ENCODE measurements at places on chromosomes 13 and 19. TPM values are rescaled to one million over a fixed set of nuclear protein-coding genes. Genes with fewer than 3 reads are reported as not detected.

C19orf85 gene
- not detected for total RNA-seq

PODNL1 gene
- total RNA-seq = not detected

ANGPTL8 gene
- not detected for total RNA-seq

LRRC25 gene
- not detected for total RNA-seq

ADM5 gene
- 7.2 TPM for total RNA-seq

TMEM221 gene
- not detected for total RNA-seq

PRPF31 gene
- total RNA-seq = 94.2 TPM

DNA sequence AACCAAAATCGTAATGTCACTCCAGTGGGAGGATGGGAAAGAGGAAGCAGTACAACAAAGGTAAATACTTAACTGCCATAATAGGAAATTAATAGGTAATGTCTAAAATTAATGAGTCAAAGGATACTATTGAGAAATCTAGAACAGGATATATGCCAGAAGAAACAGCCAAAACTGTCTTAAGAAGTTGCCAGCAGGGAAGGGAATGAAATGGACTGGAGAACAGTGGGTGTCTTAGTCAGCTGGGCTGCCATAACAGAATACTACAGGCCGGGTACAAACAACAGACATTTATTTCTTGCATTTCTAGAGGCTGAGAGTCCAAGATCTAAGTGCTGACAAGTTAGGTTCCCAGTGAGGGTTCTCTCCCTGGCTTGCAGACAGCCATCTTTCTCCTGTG is 40.3 kb upstream of the IPO5 start:
- H3K36me3 ChIP-seq = no peaks in the 10 kb centered on the region
- no peak overlapping the region for H3K27ac ChIP-seq
- DNase-seq = no peak
- H3K4me1 ChIP-seq = no peaks in the 10 kb centered on the region
- H3K27me3 ChIP-seq = no peaks in the 10 kb centered on the region
- no peak overlapping the region for H3K4me3 ChIP-seq

DNA sequence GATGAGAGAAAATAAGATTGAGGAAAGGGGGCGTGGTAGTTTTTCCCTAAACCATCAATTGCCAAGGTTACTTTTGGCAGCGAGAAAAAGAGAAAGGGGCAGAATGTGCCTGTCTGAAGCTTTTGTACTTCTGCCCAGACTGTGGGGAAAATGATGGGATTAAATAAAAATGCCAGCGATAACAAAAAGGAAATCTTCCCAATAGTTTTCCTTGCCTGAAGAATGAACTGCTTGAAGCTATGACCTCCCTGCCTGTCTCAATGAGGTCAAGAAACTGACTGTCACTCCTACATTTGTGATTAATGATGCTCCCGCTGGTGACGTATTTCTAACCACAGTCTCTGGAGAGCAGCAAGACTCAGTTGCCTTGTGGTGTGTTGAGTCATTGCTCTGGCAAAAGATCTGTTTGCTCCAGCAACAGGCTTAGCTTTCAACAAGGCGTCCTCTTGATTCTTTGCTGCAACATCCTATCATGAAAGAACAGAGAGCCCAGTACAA is 1051.5 kb downstream of the DIAPH3 start:
- H3K36me3 ChIP-seq = no peaks in the 10 kb centered on the region
- H3K27me3 ChIP-seq = no peaks in the 10 kb centered on the region
- DNase-seq = no peak
- H3K27ac ChIP-seq = no peak overlapping the region
- no peak overlapping the region for H3K4me3 ChIP-seq

DNA sequence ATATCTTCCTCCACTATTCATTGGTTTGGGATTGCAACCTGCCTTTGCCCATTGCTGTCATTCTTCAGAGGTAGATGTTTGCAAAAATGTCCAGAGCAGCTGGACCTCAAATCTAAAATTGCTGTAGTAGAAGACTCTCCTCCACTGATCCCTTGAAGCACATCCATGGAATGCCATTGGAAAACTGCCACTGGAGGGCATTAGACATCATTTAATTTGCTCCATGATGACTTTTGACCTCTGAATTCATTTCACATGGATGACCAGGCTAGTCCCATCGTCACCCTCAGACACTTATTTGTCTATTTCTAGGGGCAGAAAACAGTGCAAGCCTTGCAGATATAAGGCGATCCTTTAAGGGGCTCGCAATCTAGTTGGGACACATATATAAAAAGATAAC is 33.9 kb upstream of the FLT1 start:
- no peaks in the 10 kb centered on the region for H3K36me3 ChIP-seq
- peaks cover 24% of the 10 kb centered on the region for H3K27me3 ChIP-seq
- peaks cover 6% of the 10 kb centered on the region for H3K4me1 ChIP-seq
- H3K4me3 ChIP-seq = no peak overlapping the region

GRCh38 chr13:54676526-54677113 is 1648.0 kb downstream of the OLFM4 start:
- no peak for DNase-seq
- no peaks in the 10 kb centered on the region for H3K4me1 ChIP-seq
- no peak overlapping the region for H3K4me3 ChIP-seq
- H3K27ac ChIP-seq = no peak overlapping the region

- no peak overlapping the region for H3K4me3 ChIP-seq
- H3K27me3 ChIP-seq = no peaks in the 10 kb centered on the region
- H3K36me3 ChIP-seq = no peaks in the 10 kb centered on the region
- no peak for DNase-seq
- peaks cover 2% of the 10 kb centered on the region for H3K4me1 ChIP-seq
These were observed 73.9 kb downstream of the TEX29 start for GRCh38 chr13:111394211-111394922.

GRCh38 chr19:31351056-31351854 is 2.0 kb upstream of the TSHZ3 start:
- H3K27ac ChIP-seq = peak overlapping the region; percentile 14
- peak overlapping the region; percentile 96 for H3K4me3 ChIP-seq
- no peak for DNase-seq
- H3K36me3 ChIP-seq = peaks cover 5% of the 10 kb centered on the region
- peaks cover 20% of the 10 kb centered on the region for H3K4me1 ChIP-seq

DNA sequence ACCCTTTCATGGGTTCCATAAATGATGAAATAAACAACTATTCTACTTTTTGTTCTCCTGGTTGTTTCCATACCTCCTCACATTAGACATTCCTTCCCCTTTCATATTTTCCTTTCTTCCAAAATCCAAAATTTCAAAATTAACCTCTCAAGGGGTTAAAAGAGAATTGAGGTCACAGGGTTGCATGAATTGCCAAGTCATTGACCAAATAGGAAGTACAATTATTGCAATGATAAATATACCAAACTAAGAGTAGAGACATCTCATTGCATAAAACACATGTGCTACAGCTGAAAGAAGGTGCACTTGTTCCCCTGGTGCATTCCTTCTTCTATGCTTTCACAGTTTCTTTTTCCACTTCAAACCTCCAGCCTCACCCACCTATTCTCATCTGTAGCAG is 136.1 kb downstream of the KCTD12 start:
- no peak for DNase-seq
- peaks cover 3% of the 10 kb centered on the region for H3K4me1 ChIP-seq
- no peak overlapping the region for H3K4me3 ChIP-seq
- peaks cover 1% of the 10 kb centered on the region for H3K27me3 ChIP-seq
- no peak overlapping the region for H3K27ac ChIP-seq

GRCh38 chr13:95745752-95746151 is 68.8 kb downstream of the DNAJC3 start:
- H3K4me3 ChIP-seq = no peak overlapping the region
- H3K27me3 ChIP-seq = no peaks in the 10 kb centered on the region
- H3K4me1 ChIP-seq = peaks cover 2% of the 10 kb centered on the region
- no peak for DNase-seq

DNA sequence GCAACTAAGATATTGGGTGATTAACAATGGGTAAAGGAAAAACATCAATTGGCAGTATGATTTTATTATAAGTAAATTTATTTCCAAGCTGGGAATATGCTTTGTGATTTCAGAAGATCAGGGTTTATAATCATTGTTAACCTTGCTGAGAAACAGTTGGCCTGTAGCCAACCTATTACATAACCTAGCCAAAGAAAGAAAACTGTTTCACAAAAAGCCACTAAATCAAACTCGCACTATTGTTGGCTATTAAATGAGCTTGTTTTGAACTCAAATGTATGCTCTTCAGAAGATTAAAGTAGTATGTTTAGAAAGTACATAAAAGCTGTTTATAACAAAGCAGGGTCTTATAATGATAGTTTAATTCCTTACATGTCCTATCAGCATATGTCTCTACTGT is 151.7 kb downstream of the LHFPL6 start:
- no peak for DNase-seq
- no peaks in the 10 kb centered on the region for H3K4me1 ChIP-seq
- peaks cover 8% of the 10 kb centered on the region for H3K27me3 ChIP-seq
- no peaks in the 10 kb centered on the region for H3K36me3 ChIP-seq

DNA sequence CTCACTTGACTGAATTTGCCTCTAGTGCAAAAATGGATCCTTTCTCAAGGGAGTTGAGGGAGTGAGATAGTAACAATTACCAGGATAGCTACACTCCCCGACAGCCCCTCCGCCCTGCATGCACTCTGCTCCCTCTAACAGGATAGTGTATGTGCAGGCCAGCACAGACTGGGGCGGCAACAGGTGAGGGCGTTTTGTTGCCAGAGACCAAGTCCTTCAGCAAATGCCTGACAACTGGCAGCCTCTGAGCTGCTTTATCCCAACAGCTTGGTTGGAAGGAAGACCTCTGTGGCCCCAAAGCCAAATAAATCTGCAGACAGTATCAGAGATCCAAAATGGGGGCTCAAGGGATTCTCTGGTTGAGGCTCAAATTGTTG is 86.6 kb downstream of the SLC7A1 start:
- peaks cover 7% of the 10 kb centered on the region for H3K4me1 ChIP-seq
- H3K27me3 ChIP-seq = no peaks in the 10 kb centered on the region
- no peak for DNase-seq

- peak within 1 kb of the TSS; percentile 90 for H3K4me3 ChIP-seq
- H3K27ac ChIP-seq = peak within 1 kb of the TSS; percentile 95
- DNase-seq = peak; percentile 63
- peaks cover 6% of the 10 kb centered on the region for H3K36me3 ChIP-seq
- H3K4me1 ChIP-seq = peaks cover 41% of the 10 kb centered on the region
- no peaks in the 10 kb centered on the region for H3K27me3 ChIP-seq
These were observed at the start of gene CEACAM1 for GRCh38 chr19:42528354-42529247. Gene CEACAM1, minus strand, starts transcription at chr19:42528481. Its CDS starts 107 bp downstream, at chr19:42528374.

DNA sequence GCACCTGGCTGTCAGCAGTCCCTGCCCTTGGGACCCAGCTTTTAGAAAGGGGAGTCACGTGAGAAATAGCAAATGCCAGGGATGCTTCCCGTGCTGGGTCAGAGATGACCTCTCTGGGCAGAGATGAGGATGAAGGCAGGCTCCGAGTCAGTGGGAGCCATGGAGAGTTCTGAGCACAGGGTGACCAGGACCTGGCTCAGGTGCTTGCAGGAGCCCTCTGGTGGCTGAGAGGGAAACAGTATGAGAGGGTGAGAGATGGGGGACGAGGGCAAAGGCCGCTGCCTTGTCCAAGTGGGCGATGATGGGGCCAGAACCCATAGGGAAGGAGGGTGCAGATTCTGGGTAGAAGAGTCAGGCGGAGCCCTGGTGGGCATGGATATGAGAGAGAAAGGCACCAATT is 15.8 kb downstream of the TMED1 start:
- no peak for DNase-seq
- H3K27ac ChIP-seq = peak overlapping the region; percentile 6
- H3K27me3 ChIP-seq = no peaks in the 10 kb centered on the region
- peaks cover 56% of the 10 kb centered on the region for H3K36me3 ChIP-seq
- H3K4me3 ChIP-seq = no peak overlapping the region

DNA sequence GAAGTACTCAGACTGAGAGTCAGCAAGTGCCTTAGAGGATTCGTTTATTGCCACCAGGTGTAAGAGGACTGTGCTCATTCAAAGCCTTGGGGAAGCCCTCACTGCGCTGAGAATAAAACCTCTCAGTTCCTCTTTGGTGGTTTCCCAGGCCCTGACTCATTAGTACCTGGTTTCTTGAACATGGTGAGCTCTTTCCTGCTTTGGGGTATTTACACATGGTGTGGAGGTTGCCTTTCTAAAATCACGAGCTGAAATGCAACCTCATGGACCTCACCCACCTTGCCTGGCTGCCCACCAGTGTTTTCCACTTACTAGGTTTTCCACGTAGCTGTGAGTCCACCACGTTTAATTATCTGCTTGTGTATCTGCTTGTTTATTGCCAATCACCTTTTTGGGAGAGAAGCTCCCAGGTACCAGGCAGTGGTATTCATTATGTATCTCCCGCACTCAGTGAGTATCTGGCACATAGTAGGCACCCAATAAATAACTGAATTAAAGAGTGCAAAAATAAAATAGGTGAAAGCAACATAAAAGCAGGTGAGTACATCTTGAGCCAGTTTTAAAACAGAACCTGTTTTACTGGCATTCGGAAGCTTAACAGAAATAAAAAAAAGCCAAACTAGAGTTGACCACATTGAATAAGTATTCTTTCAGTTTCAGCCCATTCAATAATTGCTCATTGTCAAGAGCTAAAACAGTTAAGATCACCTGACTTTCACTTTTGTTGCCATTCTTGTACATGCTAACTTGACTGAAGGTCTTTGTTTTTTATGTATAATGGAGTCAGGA is 533.0 kb downstream of the MYO16 start:
- H3K4me3 ChIP-seq = no peak overlapping the region
- H3K36me3 ChIP-seq = no peaks in the 10 kb centered on the region
- peaks cover 13% of the 10 kb centered on the region for H3K27me3 ChIP-seq

GRCh38 chr19:46080561-46080960 is 39.8 kb upstream of the IGFL4 start:
- peaks cover 4% of the 10 kb centered on the region for H3K4me1 ChIP-seq
- no peak overlapping the region for H3K27ac ChIP-seq
- no peaks in the 10 kb centered on the region for H3K36me3 ChIP-seq
- no peak overlapping the region for H3K4me3 ChIP-seq
- H3K27me3 ChIP-seq = peaks cover 70% of the 10 kb centered on the region

DNA sequence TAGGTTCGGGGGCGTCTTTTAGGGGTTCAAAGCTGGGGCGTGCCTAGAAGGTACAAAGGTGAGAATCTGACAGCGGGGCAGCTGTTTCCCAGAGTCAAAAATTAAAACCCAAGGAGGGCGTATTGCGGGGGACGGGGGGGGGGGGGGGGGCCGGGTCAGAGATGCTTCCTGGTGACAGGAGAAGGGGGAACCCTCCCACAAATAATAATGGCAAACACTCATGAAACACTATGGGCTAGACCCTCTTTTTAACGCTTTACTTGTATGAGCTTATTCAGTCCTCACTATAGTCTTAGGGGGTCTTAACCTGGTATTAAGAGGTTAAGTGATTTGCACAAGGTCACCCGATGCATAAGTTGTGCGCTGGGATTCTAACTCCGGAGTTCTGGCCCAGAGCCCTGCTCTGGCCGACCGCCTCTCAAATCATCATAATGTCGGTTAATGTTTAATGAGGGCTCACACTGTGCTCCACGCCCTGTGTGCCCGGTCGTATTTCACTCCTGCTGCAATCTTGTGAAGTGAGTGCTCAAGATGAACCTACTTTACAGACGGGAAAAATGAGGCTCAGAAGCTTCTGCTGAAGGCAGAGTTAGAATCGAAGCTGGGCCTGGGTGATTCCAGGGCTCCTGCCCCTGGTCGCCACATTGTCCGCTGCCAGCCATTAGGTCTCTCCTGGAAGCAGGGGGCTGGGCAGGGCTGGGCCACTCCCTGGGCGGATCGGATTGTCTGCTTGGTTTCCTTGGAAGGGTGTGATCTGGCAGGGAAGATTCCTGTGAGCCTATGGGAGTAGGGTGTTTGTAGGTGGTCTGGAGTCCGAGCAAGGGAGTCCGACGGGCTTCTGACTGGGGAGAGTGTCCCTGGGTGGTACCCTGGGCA is 964 bp downstream of the PAK4 start:
- H3K27me3 ChIP-seq = no peaks in the 10 kb centered on the region
- no peaks in the 10 kb centered on the region for H3K36me3 ChIP-seq
- peak overlapping the region; percentile 90 for H3K4me3 ChIP-seq
- H3K4me1 ChIP-seq = peaks cover 28% of the 10 kb centered on the region
